ENCODE measurements at places on chromosomes 3 and 15.

- no peak for DNase-seq
These were observed 767.7 kb upstream of the CFAP20DC start for GRCh38 chr3:59817511-59817910.

- no peak for DNase-seq
These were observed 256.2 kb downstream of the NR1D2 start for GRCh38 chr3:24201301-24201700.

DNA sequence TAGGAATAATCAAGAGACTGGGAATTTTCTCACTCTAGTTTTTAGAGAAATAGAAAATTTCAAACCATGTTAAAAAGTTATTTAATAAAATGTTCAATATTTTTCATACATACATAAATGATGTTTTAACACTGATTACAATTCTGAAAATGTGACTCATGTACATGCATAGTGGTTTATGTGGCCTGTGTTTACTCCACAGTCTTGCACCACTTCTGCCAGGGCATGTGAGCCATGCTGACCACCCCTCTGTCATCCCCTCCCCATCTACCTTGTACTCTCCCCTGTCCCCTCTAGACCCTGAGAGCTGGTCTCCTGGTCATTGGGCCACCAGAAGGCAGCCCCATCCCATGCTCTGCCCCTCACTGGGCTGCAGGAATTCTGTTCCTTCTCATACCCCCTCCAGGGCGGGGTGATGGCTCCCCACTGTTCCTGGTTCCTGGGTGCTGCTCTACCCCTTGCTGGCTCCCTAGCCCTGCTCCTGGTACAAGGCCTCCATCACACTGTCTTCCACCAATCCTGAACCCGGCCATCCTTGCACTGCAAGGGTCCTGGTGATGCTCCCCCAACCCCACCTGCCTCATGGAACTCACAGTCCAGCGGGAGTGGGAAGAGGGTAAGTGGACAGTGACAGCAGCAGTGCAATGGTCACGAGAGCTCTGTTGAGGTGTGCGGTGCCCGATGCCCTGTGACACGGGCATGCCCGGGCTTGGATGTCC lies 24.2 kb upstream of the SLC41A3 start:
- DNase-seq = no peak

- DNase-seq = peak; percentile 69
These were observed 92.3 kb downstream of the RBMS3 start for GRCh38 chr3:29373131-29373680.

GRCh38 chr3:116824208-116824607 lies 114.6 kb downstream of the TUSC7 start:
- no peak for DNase-seq

DNA sequence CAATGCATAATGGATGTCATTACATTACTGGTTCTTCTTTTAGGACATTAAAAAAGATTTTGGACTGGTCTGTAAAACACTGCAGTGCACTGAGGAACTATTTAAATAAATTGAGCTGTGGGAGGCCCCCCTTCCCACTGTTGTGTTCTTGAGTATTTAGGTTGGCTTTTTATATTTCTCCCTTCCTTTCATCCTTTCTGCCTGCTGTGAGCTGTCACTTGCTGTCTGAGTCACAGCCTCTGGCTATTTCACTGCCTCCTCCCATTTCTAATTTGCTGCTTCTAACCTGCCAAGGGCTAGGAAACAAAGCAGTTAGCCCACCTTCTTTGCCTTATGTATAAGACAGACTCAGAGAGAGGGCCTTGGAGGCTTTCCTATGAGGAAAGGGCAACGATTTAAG lies 89.0 kb upstream of the FNDC3B start:
- no peak for DNase-seq

GRCh38 chr3:78101384-78101783 lies 1061.5 kb downstream of the ROBO2 start:
- peak; percentile 80 for DNase-seq

- DNase-seq = no peak
These were observed 15.9 kb downstream of the IVD start for GRCh38 chr15:40421246-40422157.

DNA sequence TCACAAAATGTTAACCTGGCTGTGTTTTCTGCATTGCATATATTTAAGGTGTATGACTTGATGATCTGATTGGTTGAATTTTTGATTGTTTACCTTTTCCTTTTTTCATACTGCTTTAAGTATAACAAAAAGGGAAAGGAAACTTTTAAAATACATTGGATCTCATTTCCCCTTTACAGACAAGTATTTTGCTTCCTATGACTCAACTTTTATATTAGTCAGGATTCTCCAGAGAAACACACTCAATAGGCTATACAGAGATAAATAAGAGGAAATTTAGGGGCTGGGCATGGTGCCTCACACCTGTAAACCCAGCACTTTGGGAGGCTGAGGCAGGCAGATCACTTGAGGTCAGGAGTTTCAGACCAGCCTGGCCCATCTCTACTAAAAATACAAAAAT lies 205.8 kb downstream of the TJP1 start:
- DNase-seq = no peak

- no peak for DNase-seq
These were observed 15.9 kb downstream of the PFN2 start for GRCh38 chr3:149954812-149955211.

GRCh38 chr3:123859177-123859576 lies 25.0 kb downstream of the MYLK start:
- DNase-seq = peak; percentile 41

DNA sequence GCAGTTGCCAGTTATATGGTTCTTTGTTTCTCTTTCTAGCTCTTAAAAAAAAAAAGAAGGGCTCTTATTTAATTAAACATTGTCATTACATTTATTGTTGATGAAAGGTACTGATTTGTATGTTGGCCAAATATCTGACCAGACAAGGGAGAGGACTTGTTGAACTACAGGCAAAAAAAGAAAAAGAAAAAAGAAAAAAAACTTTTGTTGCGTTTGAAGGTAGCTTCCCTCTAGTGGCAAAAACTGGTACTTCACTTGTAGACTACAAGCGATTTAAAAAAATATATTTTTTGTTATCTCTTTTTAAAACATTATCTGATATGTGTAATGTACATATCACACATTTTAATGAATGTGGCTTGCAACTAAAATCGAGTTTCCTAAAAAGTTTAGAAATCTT lies 280.6 kb downstream of the ROBO2 start:
- no peak for DNase-seq

DNA sequence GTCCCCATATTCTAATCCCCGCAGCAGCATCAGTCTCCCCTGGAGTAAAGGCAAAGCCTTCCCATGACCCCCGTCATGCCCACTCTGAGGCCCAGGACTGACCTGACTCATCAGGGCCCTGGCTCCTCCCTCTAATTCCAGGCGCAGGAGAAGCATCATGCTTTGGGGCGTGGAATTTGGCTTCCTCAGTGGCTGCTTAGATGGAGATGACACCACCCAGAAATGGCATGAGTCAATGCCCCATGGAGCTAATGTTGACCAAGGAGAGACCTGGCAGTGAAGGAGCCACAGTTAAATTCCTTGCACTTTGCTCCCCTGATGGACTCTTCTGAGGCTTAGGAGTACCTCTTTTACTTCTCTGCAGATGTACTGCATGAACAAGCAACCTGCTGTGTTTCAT lies 204.2 kb upstream of the PROK2 start:
- DNase-seq = no peak

- no peak for DNase-seq
These were observed 557.2 kb downstream of the TUSC7 start for GRCh38 chr3:117266806-117267205.

DNA sequence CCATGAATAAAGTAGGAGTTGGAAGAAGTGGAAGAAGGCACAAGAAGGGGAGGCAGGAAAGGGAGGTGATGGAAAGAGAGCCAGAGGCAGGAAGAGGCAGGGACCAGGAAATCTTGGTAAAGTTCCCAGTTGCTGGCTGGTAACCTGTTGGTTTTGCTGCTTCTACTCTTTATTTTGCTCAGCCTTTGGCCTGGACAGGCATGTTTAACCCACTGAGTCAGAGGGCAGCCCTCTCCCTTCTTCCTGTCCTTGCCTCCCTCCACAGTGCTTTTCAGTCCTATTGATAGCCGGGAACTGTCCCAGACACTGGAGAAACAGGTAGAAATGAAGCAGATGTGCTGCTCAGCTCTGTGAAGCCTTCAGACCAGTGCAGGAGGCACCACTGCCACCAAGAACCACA lies 43.4 kb upstream of the APEH start:
- no peak for DNase-seq

DNA sequence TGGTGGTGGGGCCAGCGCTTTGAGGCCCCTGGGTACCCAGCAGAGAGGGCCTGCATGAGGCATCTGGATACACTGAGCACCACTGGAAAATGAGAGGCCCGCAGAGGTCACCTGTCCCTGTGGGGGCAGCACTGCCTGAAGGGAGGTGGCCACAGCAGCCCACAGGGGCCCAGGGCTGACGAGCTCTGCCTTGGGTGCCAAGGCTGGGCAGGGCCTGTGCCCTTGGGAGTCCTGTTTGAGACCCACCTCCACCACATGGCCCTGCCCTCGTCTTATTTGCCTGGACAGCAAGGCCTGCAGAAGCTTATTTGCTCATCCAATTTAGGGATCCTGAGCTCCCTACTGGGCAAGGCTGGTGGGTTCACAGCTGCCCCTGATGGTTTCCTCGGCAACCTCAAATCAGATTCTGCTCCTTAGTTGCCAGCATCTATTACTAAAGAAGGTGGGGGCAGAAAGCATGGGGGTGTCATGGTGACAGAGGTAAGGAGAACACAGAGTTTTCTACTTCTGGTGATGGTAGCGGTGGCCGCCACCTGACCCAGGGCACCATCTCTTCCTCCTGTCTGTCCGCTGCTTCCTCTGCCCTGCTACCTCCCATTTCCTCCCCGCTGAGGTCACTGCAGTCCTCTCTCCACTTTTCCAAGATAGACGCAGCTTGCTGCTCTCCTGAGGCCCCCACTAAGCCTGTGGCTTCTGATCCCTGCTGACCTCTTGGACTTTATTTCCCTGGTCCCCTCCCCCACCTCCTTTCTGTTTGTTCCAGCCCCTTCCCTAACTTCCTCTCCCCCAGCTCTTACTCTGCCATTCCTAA lies 62.9 kb downstream of the HMCES start:
- no peak for DNase-seq

DNA sequence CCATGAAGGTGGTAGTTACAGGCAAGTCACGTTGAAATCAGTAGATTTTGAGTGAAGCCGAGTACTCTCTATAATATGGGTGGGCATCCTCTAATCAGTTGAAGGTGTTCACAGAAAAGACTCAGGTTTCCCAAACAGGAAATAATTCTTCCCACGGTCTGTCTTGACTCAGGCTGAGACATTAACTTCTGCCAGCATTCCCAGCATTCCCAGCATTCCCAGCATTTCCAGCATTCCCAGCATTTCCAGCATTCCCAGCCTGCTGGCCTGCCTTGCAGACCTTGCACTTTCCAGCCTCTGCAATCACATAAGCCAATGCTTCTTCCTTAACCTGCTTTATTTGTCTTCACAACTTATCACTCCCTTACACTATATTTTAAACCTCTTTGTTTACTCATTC lies 542.3 kb upstream of the ROBO2 start:
- no peak for DNase-seq

- DNase-seq = no peak
These were observed 226.1 kb upstream of the BHLHE40 start for GRCh38 chr3:4753073-4753691.

DNA sequence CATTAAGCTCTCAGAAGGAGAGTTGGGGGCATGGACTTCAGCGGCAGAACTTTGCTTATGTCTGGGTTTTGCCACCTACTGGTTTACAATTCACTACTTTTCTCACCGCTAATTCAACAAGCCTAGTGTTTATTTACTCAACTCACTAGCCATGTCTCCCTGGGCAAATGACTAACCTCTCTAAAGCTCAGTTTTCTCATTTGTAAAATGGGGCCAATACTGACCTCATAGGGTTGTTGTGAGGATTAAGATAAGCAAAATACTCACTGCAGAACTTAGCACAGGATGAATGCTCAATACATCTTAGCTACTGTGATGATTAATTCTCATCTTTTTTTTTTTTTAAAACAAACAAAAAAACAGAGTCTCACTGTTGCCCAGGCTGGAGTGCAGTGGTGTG lies 106.3 kb downstream of the CADPS start:
- DNase-seq = no peak

DNA sequence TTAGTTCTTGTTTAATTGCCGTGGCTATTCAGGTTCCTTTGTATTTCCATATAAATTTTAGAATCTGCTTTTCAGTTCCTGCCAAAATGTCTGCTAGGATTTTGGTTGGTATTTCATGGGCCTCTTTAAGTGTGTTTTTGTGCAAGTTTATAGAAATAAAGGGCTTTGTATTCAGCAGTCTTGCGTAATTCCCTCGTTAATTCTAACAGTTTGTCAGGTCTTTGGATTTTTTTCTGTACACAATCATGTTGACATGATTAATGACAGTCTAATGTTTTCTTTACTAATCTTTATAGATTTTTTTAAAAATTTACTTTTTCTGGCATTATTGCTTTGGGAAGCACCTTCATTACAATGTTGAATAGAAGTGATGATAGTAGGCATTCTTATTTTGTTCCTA lies 120.9 kb downstream of the NEK11 start:
- no peak for DNase-seq

GRCh38 chr3:37330466-37330865 lies 156.1 kb upstream of the LRRFIP2 start:
- no peak for DNase-seq

DNA sequence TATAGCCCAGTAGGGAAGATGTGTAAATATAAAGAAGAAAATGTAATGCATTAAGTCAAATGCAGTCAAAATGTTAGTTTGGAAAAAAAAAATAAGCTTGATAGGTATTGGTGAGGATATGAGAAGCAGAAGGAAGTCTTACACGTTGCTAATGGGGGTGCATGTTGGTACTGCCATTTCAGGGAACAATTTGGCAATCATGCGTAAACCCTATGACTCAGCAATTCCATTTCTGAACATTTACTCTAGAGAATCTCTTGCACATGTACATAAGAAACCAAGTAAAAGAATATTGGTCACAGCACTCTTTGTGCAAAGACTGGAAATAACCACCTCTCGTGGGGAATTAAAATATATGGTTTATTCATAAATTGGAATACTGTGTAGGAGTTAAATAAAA lies 35.5 kb upstream of the TIMP4 start:
- peak; percentile 61 for DNase-seq

- no peak for DNase-seq
These were observed 261.8 kb upstream of the GOLGA6L4 start for GRCh38 chr15:83973816-83974215.

GRCh38 chr3:57896031-57896430 lies 112.2 kb upstream of the FLNB start:
- no peak for DNase-seq

- DNase-seq = no peak
These were observed 20.8 kb upstream of the DIPK2A start for GRCh38 chr3:143950810-143951209.

- DNase-seq = no peak
These were observed 8.8 kb upstream of the GMPPB start for GRCh38 chr3:49732597-49732996.

GRCh38 chr3:76998555-76998954 lies 41.3 kb upstream of the ROBO2 start:
- no peak for DNase-seq
